ENCODE measurements at places on chromosomes 13 and 19.

DNA sequence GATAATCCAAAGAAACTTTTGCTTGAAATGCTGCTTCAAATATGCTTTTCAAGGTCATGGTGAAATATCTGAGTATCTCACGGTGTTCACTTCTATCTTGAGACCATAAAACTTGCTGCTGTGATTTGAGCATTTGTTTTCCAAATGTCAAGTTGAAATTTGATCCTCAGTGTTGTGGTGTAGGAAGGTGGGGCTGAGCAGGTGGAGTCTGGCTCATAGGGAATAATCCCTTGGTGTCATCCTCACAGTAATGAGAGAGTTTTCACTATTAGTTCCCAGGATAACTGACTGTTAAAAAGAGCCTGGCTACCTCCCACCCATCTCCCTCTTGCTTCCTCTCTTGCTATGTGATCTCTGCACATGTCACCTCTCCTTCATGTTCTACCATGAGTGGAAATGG, 858.0 kb upstream of the SLITRK5 start:
- DNase-seq: no peak

- DNase-seq: no peak
These were observed 1.3 kb upstream of the PTBP1 start for GRCh38 chr19:795691-796581.

DNA sequence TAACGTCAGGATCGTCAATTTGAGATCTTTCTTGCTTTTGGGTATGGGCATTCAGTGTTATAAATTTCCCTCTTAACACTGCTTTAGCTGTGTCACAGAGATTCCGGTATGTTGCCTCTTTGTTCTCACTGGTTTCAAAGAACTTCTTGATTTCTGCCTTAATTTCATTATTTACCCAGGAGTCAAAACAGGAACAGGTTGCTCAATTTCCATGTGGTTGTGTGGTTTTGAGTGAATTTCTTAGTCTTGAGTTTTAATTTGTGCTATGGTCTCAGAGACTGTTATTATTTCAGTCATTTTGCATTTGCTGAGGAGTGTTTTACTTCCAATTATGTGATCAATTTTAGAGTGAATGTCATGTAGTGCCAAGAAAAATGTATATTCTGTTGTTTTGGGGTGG, 153.1 kb downstream of the PCDH17 start:
- DNase-seq: no peak

- no peak for DNase-seq
These were observed 431.7 kb downstream of the KLF12 start for GRCh38 chr13:73702419-73703071.

DNA sequence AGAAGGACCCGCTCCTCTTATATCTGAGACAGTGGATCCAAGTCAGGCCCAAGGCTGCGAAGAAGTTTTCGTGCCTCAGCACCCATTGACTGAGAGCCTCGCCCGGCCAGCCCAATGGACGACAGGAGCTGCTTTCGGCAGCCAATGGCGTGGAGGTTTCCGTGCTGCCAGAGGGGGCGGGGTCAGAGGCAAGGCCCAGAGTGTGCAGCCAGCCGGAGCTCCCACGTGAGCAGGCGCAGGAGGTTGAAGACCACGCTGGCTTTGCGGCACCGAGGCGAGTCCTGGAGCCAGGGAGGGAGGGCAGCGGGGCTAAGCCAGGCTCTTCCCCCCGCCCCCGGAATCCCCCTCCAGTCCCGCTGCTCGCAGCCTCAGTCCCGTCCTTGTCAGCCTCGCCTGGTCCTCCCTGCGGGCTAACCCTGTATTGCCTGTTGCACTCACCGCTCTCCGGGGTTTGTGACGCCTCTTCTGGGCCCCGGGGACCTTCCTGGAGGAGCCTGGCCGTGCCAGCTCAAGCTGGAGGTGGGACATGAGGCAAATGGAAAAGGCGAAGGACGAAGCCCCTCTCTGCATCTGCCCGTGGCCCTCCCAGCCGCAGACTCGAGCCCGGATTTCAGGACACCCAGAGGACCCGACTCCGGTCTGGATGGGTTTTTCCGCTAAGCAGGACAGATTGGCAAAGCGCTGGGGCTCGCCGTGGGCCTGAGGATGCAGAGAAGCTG, 1.5 kb downstream of the IFNL4 start:
- no peak for DNase-seq

GRCh38 chr13:51502153-51502651, 49.4 kb upstream of the INTS6 start:
- no peak for DNase-seq

DNA sequence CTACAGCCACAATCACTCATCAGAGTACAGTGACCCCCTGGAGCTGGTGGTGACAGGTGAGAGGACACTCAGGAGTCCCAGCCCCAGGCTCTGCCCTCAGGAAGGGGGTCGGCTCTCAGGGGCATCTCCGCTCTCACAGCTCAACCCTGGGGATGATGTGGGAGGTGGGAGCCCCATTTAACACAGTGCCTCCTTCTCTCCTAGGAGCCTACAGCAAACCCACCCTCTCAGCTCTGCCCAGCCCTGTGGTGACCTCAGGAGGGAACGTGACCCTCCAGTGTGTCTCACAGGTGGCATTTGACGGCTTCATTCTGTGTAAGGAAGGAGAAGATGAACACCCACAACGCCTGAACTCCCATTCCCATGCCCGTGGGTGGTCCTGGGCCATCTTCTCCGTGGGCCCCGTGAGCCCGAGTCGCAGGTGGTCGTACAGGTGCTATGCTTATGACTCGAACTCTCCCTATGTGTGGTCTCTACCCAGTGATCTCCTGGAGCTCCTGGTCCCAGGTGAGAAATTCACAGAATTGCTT, 1.0 kb downstream of the LILRA2 start:
- DNase-seq: no peak

- no peak for DNase-seq
These were observed 5.9 kb upstream of the CCL25 start for GRCh38 chr19:8046569-8047165.

DNA sequence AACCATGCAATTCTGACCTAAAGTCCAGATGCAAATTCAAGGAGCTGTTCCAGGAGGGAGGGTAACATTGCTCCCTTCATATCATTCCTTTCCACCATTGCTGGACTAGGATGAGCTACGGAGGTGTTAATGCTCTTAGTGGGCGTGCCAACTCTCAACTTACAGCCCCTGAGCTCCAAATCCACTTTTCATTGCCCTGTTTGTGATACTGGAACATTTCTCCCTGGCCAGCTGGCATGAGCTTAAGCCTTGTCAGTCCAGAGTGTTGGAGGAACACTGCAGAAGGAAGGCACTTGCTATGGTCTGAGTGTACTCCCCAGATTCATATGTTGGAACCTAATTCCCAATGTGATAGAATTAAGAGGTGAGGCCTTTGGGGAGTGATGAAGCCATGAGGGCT, 70.4 kb upstream of the FARP1 start:
- no peak for DNase-seq

- no peak for DNase-seq
These were observed 552.0 kb downstream of the RFC3 start for GRCh38 chr13:34369931-34370330.

- DNase-seq: no peak
These were observed 868 bp upstream of the EGLN2 start for GRCh38 chr19:40797963-40798682.

DNA sequence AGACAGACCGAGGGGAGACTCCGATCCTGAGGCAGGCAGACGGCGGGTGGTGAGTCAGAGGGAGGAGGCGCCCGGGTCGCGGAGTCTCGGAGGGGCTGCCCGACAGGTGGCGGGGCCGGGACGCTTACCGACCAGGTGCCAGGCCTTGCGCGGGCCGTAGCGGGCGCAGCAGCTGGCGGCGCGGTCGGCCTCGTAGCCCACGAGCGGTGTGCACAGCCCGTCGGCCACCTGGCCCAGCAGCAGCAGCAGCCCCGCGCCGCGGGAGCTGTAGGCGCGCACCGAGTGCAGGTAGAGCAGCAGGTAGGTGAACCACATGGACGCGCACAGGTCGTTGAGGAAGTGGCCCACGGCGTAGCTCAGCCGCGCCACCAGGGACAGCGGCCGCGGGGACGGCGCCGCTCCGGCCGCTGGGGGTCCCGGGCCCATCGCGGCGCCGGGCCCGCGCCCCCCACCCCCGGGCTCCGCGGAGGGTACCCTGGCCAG, 367 bp downstream of the MFSD12 start:
- DNase-seq: no peak

DNA sequence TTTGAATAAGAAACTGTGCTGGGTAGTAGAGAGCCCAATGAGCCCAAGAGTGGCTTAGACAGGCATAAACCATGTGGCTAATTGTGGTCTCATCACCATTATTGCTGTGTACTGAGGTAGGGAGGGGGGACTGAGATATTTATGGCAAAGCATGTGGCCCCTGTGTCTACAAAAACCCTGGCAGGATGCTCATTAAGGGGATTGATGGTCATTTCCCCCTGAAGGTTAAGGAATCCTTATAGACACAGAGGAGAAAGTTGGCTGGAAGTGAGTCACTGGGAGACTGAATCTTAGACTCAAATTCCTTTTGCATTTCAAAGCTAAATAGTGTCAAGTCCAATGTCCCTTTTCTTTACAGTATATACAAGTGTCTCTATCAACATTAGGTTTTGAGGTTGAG, 9.8 kb upstream of the DACT3 start:
- DNase-seq: no peak

GRCh38 chr13:39967199-39967959, 311.9 kb downstream of the COG6 start:
- DNase-seq: no peak

DNA sequence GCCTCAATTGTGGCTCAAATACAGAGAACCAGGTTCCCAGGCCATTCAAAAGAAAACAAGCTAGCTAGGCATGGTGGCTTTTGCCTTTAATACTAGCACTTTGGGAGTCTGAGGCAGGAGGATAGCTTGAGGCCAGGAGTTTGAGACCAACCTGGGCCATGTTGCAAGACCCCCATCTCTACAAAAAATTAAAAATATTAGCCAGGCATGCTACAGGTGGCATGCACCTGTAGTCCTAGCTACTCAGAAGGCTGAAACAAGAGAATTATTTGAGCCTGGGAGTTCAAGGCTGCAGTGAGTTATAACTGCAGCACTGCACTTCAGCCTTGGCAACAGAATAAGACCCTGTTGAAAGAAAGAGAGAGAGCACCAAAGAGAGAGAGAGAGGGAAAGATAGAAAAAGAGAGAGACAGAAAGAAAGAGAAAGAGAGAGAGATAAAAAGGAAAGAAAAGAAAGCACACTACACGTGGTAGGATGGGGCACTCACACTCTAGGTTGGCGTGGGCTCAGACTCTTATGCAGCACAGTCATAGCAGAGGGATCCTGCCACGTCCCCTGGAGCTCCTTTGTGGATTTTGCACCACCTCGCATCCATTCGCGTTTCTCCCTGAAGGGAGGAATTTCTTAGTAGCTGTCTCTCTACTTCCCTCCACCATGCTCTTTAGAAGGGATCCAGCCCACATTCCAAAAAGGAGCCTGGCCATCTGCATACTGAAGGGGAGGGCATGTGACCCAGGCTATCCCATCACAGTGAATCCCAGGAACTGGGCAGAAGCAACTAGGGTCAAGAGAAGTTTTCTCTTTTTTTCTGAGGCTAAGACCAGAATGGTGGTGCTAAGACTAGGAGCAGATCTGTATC, 789.9 kb downstream of the UQCRFS1 start:
- DNase-seq: no peak

GRCh38 chr13:38905861-38906260, 84.8 kb downstream of the STOML3 start:
- DNase-seq: no peak

- DNase-seq: no peak
These were observed 194.7 kb downstream of the LMO7 start for GRCh38 chr13:75830842-75831241.

DNA sequence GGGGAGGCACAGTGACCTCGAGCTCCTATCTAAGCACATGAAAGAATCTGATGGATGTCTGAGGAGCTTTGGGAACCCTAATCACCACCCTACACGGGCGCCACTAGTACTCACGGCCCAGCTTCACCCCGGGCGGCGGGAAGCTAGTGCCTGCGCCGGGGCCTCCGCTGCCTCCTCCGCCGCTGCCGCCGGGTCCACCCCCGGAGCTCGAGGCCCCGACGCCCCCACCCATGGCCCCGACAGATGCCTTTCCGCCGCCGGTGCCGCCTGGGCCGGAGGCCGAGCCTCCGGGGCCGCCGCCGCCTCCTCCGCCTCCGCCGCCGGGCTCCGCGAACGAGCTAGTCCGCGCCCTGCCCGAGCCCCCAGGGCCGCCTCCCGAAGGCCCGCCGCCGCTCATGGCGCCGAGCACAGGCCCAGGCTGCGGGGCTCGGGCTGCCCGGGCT, 312 bp downstream of the GSK3A start:
- no peak for DNase-seq

- no peak for DNase-seq
These were observed 681.3 kb upstream of the SLITRK1 start for GRCh38 chr13:84563611-84564010.

DNA sequence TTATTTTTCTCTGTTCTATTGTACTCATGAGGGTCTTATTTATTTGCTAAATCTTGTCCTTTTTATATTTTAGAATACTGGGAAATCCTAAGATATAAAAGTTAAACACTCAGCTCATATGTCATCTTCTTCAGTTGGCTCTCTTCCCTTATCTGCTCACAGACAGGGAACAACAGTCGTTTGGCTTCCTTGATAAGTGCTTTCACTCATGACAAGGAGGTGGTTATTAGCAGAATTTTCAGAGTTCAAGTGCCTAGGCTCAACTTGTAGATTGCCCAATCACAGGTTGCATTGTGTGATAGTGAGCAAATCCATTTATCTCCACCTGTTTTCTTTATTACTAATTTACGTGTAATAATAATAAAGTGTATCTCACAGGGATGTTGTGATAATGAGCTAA, 620.3 kb upstream of the PCDH20 start:
- no peak for DNase-seq

- DNase-seq: no peak
These were observed 57.1 kb downstream of the SIPA1L3 start for GRCh38 chr19:37964109-37964508.

GRCh38 chr19:39941615-39942365, 7.4 kb upstream of the FCGBP start:
- DNase-seq: no peak

DNA sequence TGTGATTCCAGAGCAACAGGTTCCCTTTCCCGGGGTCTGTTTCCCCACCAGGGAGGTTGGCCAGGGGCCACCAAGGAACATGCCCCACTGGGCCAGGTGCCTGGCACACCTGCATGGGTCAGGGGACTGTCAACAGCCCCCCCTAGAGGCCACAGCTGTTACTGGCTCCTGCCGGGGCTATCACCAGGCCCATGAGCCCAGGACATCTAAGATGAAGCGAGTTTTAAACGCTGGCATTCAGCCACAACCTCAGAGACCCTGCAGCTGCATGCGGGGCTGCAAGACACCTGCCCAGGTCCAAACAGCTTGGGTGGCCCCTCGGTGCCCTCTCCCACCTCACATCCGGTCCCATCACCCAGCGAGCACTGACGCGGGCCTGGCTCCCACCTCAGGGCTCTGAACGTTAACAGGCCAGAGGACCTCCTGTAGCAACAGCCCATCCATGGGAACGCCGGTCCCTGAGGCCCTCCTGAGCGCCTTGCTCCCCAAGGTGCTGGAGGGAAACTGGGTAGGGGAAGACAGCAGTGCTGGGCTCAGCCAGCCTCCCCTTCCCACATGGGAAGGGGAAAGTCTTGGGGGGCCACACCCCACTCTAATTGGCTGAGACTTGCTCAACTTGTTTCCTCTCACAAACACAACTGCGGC, 12.0 kb downstream of the KHSRP start:
- no peak for DNase-seq

Measured in NCI-H2107 (cell line).